Heart right ventricle (tissue), 16 donors: ENCODE measurements at places on chromosomes 3 and 15. TPM values are rescaled to one million over a fixed set of nuclear protein-coding genes. Genes with fewer than 3 reads are reported as not detected.

GRCh38 chr3:143222981-143223380 is 103.4 kb downstream of the CHST2 start:
- DNase-seq = no peak

DNA sequence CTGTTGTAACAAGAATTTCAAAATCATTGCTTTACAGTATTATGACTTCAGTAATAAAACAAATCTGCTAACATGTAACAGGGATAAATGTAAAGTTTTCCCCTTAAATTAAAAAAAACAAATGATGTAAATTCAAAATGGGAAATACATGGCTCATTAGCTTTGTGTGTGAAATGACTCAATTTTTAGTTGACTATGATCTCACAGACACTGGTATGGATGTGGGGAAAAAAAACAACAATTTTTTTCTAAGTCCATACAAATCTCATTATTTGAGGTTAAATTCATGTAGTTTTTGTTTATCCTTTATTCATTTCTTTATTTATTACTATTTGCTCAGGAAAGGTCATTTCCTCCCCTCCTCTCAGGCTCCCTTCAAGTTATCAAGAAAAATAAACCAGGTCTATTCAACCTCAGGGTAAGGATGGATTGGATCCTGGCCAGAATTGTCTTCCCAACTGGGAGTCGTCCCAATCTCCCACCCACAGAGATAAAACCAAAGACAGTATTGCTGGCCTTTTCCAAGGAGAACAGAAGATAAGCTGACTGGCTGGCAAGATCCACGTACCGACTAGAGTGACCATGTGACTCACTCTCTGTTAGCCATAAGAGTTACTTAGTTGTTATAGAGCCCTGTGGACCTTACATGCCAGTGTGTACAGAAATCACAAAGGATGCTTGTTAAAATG is 373.3 kb downstream of the GAP43 start:
- no peak for DNase-seq

GRCh38 chr3:112362221-112362620 is 29.3 kb downstream of the CD200 start:
- DNase-seq = no peak

DNA sequence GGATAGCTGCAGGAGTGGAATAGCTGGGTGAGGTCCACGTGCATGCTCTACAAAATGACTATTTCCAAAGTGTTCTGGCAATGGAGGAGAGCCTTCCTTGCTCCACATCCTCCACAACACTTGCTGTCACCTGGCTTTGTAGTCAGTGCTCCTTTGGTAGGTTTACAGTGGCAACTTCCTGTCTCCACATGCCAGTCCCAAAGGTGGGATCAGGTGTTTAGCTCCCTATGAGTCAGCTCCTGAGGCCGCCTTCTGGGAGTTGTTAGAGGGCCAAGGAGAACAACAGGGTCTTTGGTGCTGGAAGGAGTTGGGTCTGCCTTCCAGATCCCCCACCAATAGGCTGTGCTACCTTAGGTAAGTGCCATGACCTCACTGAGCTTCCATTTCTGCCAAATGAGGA is 15.3 kb upstream of the LIMD1 start:
- DNase-seq = no peak

The SLC12A1 gene
- polyA plus RNA-seq = not detected

The CD200R1 gene
- polyA plus RNA-seq = 0.07 TPM
